Lung (tissue), 17 donors: ENCODE measurements at places on chromosomes 3 and 15. TPM values are rescaled to one million over a fixed set of nuclear protein-coding genes. Genes with fewer than 3 reads are reported as not detected.

GRCh38 chr15:64803526-64803925 is 21.9 kb downstream of the PIF1 start:
- H3K36me3 ChIP-seq: no peaks in the 10 kb centered on the region
- no peak for DNase-seq
- no peaks in the 10 kb centered on the region for H3K4me1 ChIP-seq
- no peak overlapping the region for H3K4me3 ChIP-seq
- no peaks in the 10 kb centered on the region for H3K27me3 ChIP-seq
- H3K27ac ChIP-seq: no peak overlapping the region

- H3K4me1 ChIP-seq: peaks cover 10% of the 10 kb centered on the region
- H3K27ac ChIP-seq: no peak overlapping the region
- DNase-seq: no peak
- H3K27me3 ChIP-seq: no peaks in the 10 kb centered on the region
- no peaks in the 10 kb centered on the region for H3K36me3 ChIP-seq
These were observed 786.2 kb downstream of the SQOR start for GRCh38 chr15:46420990-46421389.

- no peaks in the 10 kb centered on the region for H3K27me3 ChIP-seq
- peaks cover 10% of the 10 kb centered on the region for H3K4me1 ChIP-seq
- H3K27ac ChIP-seq: no peak overlapping the region
- peak; percentile 83 for DNase-seq
- H3K4me3 ChIP-seq: no peak overlapping the region
- H3K36me3 ChIP-seq: peaks cover 3% of the 10 kb centered on the region
These were observed 18.5 kb downstream of the FSTL1 start for GRCh38 chr3:120432150-120432860.

DNA sequence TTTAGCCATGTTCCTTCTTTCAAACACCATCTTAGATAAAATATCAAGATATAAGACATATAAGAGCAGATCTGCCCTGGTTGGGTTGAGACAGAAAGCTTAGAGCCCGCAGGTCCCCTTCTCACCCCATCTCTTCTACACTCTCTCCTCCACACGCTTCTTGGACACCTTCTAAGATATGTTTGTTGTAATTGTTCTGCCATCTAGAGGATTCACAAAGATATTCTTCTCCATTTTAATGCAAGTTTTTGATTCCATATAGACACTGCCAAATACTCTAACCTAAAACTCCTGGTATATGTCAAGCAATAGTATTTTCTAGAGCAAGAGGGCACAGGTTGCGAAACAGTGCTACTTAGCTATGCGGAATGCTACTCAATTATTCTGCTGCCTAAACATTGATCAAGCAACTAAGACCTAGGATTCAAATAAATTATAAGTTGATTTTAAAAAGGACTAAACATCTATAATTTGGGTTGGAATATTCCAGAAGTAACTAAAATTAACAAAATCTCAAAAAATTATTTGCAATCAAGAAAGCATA is 6.8 kb downstream of the CHRM5 start:
- H3K27me3 ChIP-seq: no peaks in the 10 kb centered on the region
- no peaks in the 10 kb centered on the region for H3K36me3 ChIP-seq
- no peak overlapping the region for H3K27ac ChIP-seq
- H3K4me3 ChIP-seq: no peak overlapping the region

DNA sequence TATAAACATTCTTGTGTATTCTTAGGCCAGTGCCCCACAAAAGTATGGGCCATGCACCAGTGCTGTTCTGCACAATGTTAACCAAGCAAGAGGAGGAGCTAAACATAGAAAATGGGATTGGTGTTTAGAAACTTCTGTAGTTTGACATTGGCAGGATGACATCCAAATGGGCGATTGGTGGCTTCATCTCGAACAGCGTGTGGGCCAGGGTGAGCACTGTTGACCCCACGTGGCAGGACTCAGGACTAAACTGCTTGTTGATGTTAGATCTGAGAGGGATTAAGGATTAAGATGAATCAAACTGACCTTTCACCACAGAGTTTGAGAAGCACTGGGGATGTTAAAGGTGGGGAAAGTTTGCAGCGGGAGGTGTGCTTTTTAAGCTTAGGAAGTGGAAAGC is 31.9 kb downstream of the ZNF710 start:
- H3K4me1 ChIP-seq: peaks cover 23% of the 10 kb centered on the region
- DNase-seq: no peak
- no peak overlapping the region for H3K4me3 ChIP-seq
- H3K27ac ChIP-seq: peak overlapping the region; percentile 97
- H3K36me3 ChIP-seq: no peaks in the 10 kb centered on the region
- no peaks in the 10 kb centered on the region for H3K27me3 ChIP-seq

DNA sequence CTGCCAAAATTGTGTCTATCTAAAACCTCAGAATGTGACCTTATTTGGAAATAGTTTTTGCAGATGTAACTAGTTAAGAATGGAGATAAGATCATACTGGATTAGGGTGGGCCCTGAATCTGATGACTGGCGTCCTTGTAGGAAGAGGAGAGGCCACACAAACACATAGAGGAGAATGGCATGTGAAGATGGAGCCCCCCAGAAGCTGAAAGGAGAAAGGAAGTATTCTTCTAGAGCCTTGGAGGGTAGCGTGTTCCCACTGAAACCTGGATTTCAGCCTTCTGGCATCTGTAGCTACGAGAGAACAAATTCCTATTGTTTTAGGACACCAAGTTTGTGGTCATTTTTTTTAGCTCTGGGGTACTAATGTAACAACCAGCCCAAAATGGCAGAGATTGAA is 423.0 kb upstream of the TPM1 start:
- no peaks in the 10 kb centered on the region for H3K36me3 ChIP-seq
- no peak for DNase-seq
- no peak overlapping the region for H3K4me3 ChIP-seq

DNA sequence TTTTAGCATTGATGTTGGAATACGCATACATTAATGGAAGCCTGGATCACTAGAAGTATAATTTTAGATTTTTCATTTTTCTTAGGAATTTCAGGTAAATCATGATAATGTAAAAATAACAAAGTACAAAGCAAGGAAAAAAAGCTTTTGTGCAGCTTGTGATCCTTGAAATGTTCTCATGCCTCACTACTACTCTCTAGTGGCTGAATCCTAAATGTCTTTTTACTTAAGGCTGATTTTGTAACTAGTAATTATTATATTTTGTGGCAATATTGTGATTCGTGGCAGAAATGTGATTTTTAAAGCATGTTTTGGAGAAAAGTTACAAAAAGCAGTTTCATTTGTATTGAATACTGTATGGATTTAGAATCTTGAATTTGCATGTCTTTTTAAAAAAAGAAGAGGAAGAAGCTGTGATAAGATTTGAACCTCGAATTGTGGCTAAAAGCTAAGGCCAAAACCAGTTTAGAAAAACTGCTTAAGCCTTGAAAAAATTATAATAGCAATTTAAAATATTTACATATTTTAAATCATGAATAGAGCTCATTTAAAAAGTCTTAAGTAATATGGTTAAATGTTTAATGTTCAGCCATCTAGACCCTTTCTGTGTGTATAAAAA is 39.0 kb downstream of the U2SURP start:
- DNase-seq: peak; percentile 52
- H3K36me3 ChIP-seq: peaks cover 39% of the 10 kb centered on the region
- H3K27ac ChIP-seq: no peak overlapping the region
- H3K27me3 ChIP-seq: no peaks in the 10 kb centered on the region
- no peak overlapping the region for H3K4me3 ChIP-seq
- no peaks in the 10 kb centered on the region for H3K4me1 ChIP-seq

DNA sequence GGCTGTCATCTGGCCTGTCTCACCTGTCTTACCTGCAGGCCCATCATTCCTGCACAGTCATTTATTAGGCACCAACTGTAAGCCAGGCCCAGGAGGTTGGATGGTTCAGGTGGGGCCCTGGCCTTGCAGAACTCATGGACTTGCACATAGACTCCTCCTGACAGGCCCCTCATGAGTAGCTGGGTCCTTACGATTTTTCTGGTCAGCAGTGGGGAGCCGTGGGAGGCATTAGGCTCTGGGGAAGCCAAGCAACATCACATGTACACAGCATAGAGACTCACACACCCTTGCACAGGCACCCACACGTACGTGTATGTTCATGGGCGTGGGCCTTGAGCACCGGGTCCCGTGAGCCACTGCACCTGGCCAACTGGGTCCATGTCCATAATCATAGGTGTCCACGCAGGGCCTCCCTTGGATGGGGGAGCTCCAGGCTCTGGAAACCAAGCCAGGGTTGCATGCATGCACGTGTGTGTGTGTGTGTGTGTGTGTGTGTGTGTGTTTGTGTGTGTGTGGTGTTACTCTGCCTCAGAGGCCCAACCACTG is 20.3 kb downstream of the CISH start:
- H3K27ac ChIP-seq: peak overlapping the region; percentile 93
- no peaks in the 10 kb centered on the region for H3K36me3 ChIP-seq
- DNase-seq: no peak
- H3K27me3 ChIP-seq: no peaks in the 10 kb centered on the region
- peaks cover 4% of the 10 kb centered on the region for H3K4me1 ChIP-seq

DNA sequence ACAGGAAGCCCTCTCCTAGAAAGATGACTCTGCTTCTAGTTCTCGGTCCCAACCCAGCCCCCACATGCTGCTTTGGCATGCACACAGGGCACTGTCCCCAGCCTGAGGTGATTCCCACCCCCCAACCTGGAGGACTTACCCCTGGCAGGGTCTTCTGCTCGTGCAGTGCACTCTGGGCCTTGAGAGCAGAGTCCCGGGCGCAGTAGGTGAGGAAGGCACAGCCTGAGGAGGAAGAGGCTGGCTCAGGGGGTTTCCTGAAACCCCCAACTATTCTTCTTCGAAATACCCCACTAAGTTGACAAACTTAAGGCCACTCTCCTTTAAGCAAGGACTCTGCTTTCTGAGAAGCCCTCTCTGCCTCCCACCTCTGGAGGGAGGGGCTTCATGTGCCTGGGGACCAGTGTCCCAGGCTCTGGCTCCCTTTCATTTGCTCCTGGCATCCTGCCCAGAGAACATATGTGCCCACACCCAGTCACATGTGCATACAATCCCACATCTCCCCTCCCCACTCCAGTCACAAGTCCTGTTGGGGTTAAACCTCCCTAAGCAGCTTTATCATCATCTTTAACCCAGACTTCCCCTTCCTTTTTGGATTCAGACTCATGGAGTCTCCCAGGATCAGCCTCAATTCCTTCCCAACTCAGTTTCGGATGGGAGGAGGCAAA is 4.1 kb downstream of the CELF6 start:
- no peaks in the 10 kb centered on the region for H3K4me1 ChIP-seq

- H3K27ac ChIP-seq: no peak overlapping the region
- no peaks in the 10 kb centered on the region for H3K27me3 ChIP-seq
- no peaks in the 10 kb centered on the region for H3K4me1 ChIP-seq
- H3K4me3 ChIP-seq: no peak overlapping the region
- H3K36me3 ChIP-seq: no peaks in the 10 kb centered on the region
- DNase-seq: no peak
These were observed 3.5 kb downstream of the TEX55 start for GRCh38 chr3:119149484-119149883.

- H3K27me3 ChIP-seq: no peaks in the 10 kb centered on the region
- H3K27ac ChIP-seq: no peak overlapping the region
- DNase-seq: no peak
- H3K4me1 ChIP-seq: peaks cover 6% of the 10 kb centered on the region
- H3K36me3 ChIP-seq: no peaks in the 10 kb centered on the region
These were observed 450.7 kb downstream of the SHQ1 start for GRCh38 chr3:72397586-72397985.

GRCh38 chr3:11076711-11077110 is 77.6 kb upstream of the HRH1 start:
- no peak overlapping the region for H3K4me3 ChIP-seq
- no peaks in the 10 kb centered on the region for H3K4me1 ChIP-seq
- no peaks in the 10 kb centered on the region for H3K36me3 ChIP-seq
- H3K27ac ChIP-seq: no peak overlapping the region
- H3K27me3 ChIP-seq: no peaks in the 10 kb centered on the region

GRCh38 chr15:39041979-39042495 is 477.4 kb upstream of the RASGRP1 start:
- DNase-seq: no peak
- peaks cover 4% of the 10 kb centered on the region for H3K27me3 ChIP-seq
- no peak overlapping the region for H3K27ac ChIP-seq
- peaks cover 2% of the 10 kb centered on the region for H3K4me1 ChIP-seq
- no peak overlapping the region for H3K4me3 ChIP-seq

- H3K36me3 ChIP-seq: peaks cover 14% of the 10 kb centered on the region
- no peak overlapping the region for H3K4me3 ChIP-seq
- H3K27ac ChIP-seq: no peak overlapping the region
- H3K4me1 ChIP-seq: no peaks in the 10 kb centered on the region
- no peaks in the 10 kb centered on the region for H3K27me3 ChIP-seq
These were observed 64.3 kb downstream of the LEO1 start for GRCh38 chr15:51907136-51907862.

DNA sequence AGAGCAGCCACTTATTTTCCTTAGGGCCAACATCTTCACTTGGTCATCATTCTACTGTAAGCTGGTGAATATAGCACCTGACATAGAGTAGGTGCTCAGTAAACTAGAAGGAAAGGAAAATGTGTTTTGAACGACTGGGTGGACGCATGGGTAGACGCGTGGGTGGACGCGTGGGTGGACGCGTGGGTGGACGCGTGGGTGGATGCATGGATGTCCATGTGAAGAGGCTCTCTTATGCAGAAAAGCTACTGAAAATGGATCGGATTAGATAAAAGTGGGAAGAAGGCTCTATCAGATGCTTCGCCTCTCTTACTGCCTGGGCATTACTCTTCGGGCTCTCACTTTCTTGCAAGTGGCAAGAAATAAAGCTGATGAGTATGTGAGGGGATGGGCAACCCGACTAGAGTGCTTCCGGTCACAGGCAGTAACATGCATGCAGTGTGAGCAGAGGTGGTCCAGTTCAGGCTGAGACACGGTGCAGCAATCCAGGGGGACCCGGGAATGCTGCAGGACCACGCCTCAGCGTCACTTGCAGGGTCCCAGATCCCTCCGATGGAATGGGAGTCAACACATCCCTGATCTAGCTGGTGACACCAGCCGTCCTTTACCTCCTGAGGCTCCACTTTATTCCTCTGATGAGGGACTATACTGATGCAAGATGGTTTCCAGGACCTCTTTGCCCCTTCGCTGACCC is 138.0 kb upstream of the MEF2A start:
- peaks cover 5% of the 10 kb centered on the region for H3K4me1 ChIP-seq
- H3K36me3 ChIP-seq: no peaks in the 10 kb centered on the region
- H3K27me3 ChIP-seq: no peaks in the 10 kb centered on the region
- no peak for DNase-seq

Gene EPHA3
- 0.48 TPM for polyA plus RNA-seq

Gene XPC
- 19.7 TPM for polyA plus RNA-seq

Gene ERC2
- 0.74 TPM for polyA plus RNA-seq

Gene SYNPR
- not detected for polyA plus RNA-seq

Gene SEC11A
- polyA plus RNA-seq: 146 TPM

Gene IQSEC1
- 13.9 TPM for polyA plus RNA-seq

Gene MEX3B
- 1.0 TPM for polyA plus RNA-seq

Gene CIDEC
- 0.08 TPM for polyA plus RNA-seq

Gene ANKRD34C
- polyA plus RNA-seq: 0.01 TPM

Gene PP2D1
- not detected for polyA plus RNA-seq

Gene ACSBG1
- polyA plus RNA-seq: 1.5 TPM
